Upper lobe of right lung (tissue), 1 donor: ENCODE measurements at places on chromosomes 7 and 10. TPM values are rescaled to one million over a fixed set of nuclear protein-coding genes. Genes with fewer than 3 reads are reported as not detected.
A peak's percentile ranks its signal among the peaks of the same experiment; 100 is the strongest.

The CRHR2 gene
- total RNA-seq, result not detected

The ERVW-1 gene
- not detected for total RNA-seq

The ADAP1 gene
- total RNA-seq, result 30.7 TPM

The CFTR gene
- total RNA-seq, result 28.0 TPM

DNA sequence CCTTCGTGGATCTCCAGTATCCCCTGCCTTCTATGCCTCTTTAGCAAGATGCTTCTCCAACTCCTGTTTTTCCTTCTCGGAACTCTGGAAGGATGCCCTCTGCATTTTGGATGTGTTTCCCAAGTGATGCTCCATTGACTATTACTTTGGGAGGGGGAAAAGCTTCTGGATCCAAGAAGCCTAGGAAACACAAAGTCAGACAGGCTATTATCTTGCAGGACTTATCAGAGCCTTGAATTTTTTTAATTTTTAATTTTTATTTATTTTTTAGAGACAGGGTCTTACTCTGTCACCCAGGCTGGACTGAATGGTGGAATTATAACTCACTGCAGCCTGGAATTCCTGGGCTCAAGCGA, 21.1 kb downstream of the TMEM270 start:
- peaks cover under 1% of the 10 kb centered on the region for H3K27me3 ChIP-seq
- peak overlapping the region; percentile 75 for H3K27ac ChIP-seq
- H3K4me3 ChIP-seq, result no peak overlapping the region
- peaks cover 36% of the 10 kb centered on the region for H3K4me1 ChIP-seq
- no peak for DNase-seq

- H3K36me3 ChIP-seq, result no peaks in the 10 kb centered on the region
- no peaks in the 10 kb centered on the region for H3K4me1 ChIP-seq
- no peak overlapping the region for H3K4me3 ChIP-seq
- no peaks in the 10 kb centered on the region for H3K27me3 ChIP-seq
These were observed 64.5 kb downstream of the DNMBP start for GRCh38 chr10:99945263-99945662.

- H3K27ac ChIP-seq, result no peak overlapping the region
- H3K4me1 ChIP-seq, result no peaks in the 10 kb centered on the region
- H3K27me3 ChIP-seq, result peaks cover 8% of the 10 kb centered on the region
- no peak overlapping the region for H3K4me3 ChIP-seq
These were observed 137.9 kb downstream of the DNAJB6 start for GRCh38 chr7:157474685-157475084.
